ENCODE measurements at places on chromosomes 11 and 22.

DNA sequence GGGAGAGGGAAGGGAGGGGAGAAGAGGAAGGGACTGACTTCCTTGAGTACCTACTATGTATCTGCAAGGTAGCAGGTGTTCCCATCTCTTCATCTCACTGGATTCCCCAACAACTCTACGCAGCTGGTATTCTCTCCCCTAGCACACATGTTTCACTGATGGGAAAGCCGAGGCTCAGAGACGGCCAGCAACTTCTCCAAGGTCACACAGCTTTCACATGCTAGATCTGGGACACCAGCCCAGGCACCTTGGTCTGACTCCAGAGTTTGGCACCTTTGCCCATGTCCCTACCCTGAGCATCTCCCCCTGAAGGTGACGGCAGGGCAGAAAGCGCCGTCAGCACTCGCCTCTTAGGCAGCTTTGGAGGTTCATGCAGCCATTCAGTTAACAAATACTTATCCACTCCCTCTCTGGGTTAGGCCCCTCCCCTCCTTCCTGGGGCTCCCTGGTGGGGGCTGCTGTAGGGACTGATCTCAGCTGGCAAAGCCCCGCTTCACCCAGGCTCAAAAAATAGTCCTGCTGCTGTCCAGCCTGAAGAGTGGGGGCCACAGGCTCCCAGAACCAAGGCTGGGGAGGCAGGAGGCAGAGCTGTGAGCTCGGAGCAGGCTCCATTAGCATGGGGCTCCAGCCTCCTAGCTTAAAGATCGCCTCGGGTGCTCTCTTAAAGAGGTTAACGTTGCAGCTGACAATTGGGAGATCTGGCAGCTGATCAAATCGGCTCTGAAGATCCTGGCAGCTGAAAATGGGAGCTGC, 79.4 kb downstream of the IGLL1 start:
- no peak for DNase-seq

- no peak for DNase-seq
Observed at GRCh38 chr11:86743223-86744118, 56.9 kb upstream of the PRSS23 start.

GRCh38 chr11:60064111-60064510, 7.6 kb downstream of the MS4A3 start:
- DNase-seq, result no peak

- no peak for DNase-seq
Observed at GRCh38 chr11:87399341-87399740, 361.6 kb downstream of the TMEM135 start.

- no peak for DNase-seq
Observed at GRCh38 chr11:1998290-1998689, 648 bp upstream of the H19 start.

- peak; percentile 27 for DNase-seq
Observed at GRCh38 chr11:4090258-4090657, 4.3 kb upstream of the RRM1 start.

- DNase-seq, result no peak
Observed at GRCh38 chr11:62147545-62147944, 23.7 kb downstream of the INCENP start.
